ENCODE measurements at places on chromosomes 6 and 20.

- no peak for DNase-seq
These were observed 7.5 kb downstream of the NELFCD start for GRCh38 chr20:58988565-58988882.

GRCh38 chr20:50715694-50716093 is 15.7 kb upstream of the PARD6B start:
- DNase-seq = no peak

DNA sequence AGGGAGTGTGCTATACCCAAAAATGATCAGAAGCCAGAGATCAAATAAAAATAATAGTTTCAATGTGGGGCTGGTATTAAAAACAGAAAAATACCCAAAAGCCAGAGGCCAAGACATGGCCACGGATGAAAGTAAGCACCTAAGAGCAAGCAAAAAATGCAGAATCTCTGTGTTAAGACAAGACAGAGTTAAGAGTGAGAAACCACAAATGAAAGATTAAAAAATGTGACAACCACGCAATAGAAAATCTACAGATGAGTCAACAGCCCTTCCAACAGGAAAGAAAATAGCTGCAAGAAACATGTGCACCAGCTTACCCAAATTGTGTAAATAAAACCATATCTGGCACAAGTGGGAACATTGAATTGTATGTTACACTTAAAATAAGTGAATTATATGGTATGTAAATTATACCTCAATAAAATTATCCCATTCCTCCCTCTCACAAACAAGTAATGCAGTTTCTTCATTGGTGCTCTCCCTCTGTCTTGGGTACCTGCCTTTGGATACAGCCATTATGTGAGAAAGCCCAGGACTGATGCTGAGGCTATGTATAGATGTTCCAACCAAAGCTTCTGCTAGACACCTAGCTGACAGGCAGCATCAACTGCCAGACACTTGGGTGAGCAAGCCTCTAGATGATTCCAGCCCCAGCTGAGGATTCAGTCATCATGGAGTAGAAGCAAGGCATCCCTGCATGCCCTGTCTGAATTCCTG is 55.3 kb upstream of the UFL1 start:
- no peak for DNase-seq

- no peak for DNase-seq
These were observed 76.0 kb upstream of the SHLD1 start for GRCh38 chr20:5674176-5674660.

- no peak for DNase-seq
These were observed 28.6 kb downstream of the CST8 start for GRCh38 chr20:23519556-23519955.

DNA sequence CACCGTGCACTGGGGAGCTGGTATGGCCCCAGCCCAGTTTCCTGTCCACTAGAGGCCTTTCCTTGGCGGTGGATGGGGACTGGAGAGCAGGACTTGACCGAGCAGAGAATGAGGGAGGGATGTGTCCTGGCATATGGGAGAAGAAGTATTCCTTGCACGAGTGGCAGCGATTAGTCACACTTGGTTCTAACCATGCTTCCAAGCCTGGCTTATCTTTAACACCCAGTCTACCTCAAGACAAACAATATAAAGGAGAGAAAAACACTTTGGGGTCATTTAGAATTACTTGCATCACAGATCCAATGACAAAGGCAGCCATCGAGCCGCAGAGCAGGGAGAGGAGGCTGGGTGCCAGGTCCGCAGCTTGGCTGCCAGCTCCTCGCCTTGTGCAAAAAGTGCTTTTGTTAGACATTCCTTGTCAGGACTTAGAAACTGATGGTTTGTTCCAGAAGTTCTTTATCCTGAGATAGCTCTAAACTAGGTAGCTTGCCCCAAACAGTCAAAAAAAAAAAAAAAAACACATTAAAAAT is 214.9 kb upstream of the GMDS start:
- peak; percentile 6 for DNase-seq

- no peak for DNase-seq
These were observed 147.4 kb downstream of the MOXD1 start for GRCh38 chr6:132253906-132254305.

- DNase-seq = no peak
These were observed 573.5 kb downstream of the COL12A1 start for GRCh38 chr6:74632196-74632875.

- no peak for DNase-seq
These were observed 76.9 kb downstream of the CEP57L1 start for GRCh38 chr6:109172101-109172746.

- DNase-seq = no peak
These were observed 176.3 kb downstream of the KCNQ5 start for GRCh38 chr6:72798196-72798595.

GRCh38 chr6:87330961-87331360 is 1.9 kb upstream of the GJB7 start:
- DNase-seq = no peak

DNA sequence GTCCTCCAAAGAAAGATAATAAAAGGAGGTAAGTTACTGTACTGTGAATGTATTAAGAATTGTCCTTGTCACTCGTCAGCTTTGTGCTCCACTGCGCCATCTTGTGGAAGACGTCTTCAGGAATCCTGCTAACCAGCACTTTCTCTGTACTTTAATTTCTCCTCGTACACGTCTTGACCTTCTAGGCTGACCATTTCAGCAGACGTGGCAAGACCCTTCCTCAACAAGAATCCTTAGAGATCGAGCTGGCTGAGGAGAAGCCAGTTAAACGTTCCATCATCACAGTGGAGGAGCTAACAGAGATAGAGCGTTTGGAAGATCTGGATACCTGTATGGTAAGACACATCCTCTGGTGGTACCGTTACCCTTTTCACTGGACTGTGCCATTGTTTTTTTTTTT is 95.5 kb upstream of the SCGN start:
- peak; percentile 54 for DNase-seq

DNA sequence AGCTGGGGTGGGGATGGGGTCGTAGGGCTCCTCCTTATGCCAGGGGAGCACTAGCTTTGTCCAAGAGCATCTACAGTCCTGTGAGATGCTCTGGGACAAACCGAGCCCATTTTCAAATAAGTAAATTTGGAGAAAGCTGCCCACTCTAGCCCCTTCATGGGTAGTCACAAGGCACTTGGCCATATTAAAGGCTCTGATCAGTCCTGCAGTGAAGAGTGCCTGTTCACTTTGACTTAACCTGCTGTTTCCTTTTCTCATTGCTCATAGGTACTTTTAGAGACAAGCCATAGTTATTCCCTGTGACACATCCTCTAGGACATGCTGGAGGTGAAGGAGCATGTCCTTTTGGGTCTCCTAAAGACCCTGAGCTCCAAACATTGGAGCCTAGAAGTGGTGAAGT is 38.4 kb downstream of the FAM110A start:
- no peak for DNase-seq

DNA sequence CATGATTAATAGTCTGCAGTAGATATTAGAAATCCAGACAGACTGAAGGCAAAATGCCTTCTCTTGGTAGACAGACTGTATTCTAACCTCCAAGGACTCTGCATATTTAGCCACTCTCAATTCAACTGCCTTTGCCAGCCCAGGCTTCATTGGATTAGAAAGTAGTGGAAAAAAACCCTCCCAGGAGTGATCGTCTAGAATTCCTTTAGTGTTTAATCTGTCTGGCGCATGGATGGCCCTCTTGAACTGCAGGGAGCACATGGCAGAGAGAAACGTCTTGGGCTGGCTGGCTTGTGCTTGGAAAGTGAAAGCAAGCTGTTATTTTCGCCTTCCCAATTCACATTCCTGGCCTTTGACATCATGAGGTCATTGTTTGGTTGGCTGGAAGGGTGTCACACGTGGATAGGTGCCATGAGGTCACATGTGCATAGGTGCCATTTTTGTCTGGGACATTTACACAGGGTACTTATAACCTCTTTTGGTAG is 30.9 kb upstream of the NEDD9 start:
- DNase-seq = no peak

DNA sequence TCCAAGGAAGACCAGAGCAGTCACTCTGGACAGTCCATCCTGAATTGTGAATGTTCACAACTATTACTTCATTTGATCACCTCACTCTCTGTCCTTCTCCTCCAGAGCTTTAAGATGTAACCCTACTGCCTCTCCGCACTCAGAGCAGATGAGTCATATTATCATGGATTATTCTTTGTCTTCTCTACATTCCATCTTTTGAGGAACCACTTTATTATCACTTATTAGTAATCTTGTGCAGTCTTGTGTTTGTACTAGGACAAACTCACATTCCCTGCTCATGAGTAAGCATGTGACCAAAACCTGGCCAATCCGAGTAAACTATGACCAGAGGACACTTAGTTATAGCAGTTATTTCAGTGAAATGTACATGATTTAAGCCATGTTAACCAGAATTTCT is 401.5 kb upstream of the ADGRB3 start:
- DNase-seq = no peak

DNA sequence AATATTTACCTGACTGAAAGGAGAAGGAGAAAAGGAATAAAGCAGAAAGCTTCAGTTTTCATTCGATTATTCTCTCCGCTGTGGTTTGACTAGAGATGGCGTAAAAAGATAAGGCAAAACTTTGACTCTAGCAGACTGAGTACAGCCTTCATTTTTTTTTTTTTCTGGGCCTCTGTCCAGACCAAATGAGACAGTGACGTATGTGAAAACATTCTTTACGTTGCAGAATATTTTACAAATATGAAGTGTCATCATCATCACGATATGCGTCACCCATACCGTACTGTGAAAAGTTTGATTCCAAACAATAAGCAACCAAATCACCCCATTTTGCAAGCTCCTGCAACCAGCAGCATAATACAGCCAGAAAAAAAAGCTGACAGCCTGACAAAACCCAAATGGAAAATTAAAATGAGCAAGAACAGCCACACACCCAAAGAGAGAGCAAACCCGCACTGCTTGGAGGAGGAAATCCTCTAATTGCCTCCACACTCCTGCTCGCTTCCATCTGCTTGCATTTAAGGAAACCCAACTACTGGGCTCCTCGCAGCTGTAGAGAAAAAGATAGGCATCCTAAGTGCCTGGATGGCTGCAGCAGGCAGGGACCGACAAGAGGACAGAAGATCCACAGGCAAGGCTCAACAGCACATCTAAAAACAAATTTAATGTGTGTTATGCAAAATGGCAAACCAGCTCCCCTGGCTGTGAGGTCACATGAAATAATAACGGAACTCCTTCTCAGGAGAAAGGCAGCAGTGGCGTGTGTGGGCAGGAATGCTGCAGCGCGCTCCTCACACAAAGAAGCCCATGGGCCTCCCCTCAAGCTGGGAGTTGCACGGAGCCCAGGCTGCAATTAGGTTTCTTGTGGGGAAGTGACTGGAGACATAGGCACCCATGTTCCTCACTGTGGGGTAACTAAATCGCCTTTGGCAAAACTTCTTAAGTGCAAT is 113.1 kb downstream of the FYN start:
- no peak for DNase-seq

DNA sequence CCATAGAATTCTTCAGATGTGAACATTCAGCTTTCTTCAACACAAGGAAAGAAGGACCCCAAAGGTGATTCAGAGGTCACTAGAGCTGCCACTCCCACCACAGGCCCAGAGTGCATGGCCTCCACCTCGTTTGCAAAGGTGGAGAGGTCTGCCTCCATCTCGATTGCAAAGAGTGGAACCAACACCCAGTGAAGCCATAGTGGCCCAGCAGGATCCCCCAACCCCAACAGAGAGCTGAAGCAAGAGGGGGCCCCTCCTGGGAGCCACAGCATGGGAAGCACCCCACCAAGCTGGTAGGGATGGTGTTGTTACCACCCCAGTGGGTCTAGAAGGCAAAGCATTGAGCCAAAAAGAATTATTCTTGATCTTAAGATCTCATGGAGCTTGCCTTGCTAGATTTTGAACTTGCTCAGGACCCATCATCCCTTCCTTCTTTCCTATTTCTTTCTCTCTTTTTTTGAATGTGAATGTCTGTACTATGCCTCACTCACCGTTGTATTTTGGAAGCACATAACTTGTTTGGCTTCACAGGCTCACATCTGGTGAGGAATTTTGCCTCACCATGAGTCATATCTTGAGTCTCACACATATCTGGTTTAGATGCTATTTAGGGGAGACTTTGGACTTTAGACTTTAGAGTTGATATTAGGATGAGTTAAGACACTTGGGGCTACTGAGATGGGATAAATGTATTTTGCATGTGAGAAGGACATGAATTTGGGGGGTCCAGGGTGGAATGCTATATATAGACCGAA is 119.2 kb downstream of the ANKRD60 start:
- DNase-seq = no peak

DNA sequence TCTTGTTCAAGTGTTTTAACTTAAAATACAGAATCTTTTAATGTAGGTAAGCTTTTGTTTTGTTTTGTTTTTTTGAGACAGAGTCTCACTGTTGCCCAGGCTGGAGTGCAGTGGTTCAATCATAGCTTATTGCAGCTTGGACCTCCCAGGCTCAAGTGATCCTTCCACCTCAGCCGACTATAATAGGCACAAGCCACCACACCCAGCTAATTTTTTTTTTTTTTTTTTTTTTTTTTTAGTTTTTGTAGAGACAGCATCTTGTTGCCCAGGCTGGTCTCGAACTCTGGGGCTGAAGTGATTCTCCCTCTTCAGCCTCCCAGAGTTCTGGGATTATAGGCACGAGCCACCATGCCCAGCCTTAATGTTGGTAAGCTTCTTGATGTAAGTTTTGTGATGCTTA is 3.3 kb downstream of the EFHC1 start:
- DNase-seq = no peak

- no peak for DNase-seq
These were observed 16.2 kb upstream of the CST3 start for GRCh38 chr20:23654000-23654399.

GRCh38 chr6:13229205-13230085 is 98.9 kb downstream of the TBC1D7 start:
- DNase-seq = no peak

DNA sequence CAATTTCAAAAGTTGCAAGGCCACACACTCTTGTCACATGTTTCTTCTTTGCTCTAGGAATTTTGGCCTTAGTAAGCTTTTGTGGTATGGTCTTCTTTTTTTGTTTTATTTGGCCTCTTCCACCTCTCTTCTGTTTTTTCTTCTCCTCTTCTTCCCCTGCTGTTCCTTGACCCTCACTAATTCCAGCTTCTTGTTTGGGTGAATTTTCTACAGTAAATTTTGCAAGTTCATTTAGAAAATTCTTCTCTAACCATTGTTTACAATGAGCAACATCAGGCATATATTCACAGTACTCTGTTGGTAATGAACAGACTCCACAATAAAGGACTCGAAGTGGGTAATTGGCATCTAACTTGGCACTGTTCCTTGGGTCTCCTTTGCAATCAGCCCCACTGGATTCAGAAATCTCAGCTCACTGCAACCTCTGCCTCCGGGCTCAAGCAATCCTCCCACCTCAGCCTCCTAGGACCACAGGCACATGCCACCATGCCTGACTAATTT is 5.0 kb downstream of the ASIP start:
- no peak for DNase-seq

DNA sequence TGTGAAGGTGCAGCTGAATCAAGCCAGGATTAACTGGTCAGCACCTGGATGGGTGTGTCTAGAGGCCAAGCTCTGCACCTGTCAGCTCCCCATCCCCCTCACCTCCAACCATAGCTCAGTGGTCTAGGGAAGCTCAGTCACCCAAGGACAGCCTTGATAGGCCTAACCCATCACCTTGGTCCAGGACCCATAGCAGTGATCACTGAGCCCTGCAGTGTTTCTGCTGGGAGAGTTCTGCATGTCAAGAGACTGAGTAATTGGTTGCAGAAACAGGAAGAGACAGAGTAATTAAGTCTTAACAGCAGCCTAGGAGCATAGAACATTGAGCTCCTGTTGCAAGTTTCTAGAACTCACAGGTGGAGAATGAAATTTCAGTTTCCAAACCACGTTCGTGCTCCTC is 18.7 kb upstream of the RALGAPB start:
- DNase-seq = no peak

GRCh38 chr6:82143041-82143481 is 104.5 kb downstream of the IBTK start:
- DNase-seq = no peak

GRCh38 chr6:139378882-139379341 is 4.5 kb upstream of the CITED2 start:
- no peak for DNase-seq
